ENCODE measurements at places on chromosomes 13 and 19. TPM values are rescaled to one million over a fixed set of nuclear protein-coding genes. Genes with fewer than 3 reads are reported as not detected.

The SOX21 gene
- total RNA-seq, result not detected

The HCST gene
- total RNA-seq, result 14.3 TPM

The STOML3 gene
- not detected for total RNA-seq

The WASF3 gene
- 33.3 TPM for total RNA-seq

The EPSTI1 gene
- 7.8 TPM for total RNA-seq

The NCAN gene
- total RNA-seq, result not detected

The KIR2DL4 gene
- not detected for total RNA-seq

The CCDC8 gene
- 9.0 TPM for total RNA-seq

The ZNF486 gene
- total RNA-seq, result 5.1 TPM

The RUBCNL gene
- total RNA-seq, result 7.3 TPM

The PEX11G gene
- total RNA-seq, result 4.7 TPM

The NLRP4 gene
- not detected for total RNA-seq

The B9D2 gene
- total RNA-seq, result 4.1 TPM

The CILP2 gene
- 0.27 TPM for total RNA-seq

The ZNF709 gene
- 5.8 TPM for total RNA-seq

The SMIM24 gene
- total RNA-seq, result not detected

The NCR1 gene
- total RNA-seq, result 0.45 TPM

The PNMA8A gene
- 9.3 TPM for total RNA-seq

The RYR1 gene
- total RNA-seq, result 14.4 TPM

All from sciatic nerve (tissue), 2 donors.